Inflammatory macrophage treated with lipopolysaccharide for 1 hour (primary cell): ENCODE measurements at places on chromosomes 4 and X.

DNA sequence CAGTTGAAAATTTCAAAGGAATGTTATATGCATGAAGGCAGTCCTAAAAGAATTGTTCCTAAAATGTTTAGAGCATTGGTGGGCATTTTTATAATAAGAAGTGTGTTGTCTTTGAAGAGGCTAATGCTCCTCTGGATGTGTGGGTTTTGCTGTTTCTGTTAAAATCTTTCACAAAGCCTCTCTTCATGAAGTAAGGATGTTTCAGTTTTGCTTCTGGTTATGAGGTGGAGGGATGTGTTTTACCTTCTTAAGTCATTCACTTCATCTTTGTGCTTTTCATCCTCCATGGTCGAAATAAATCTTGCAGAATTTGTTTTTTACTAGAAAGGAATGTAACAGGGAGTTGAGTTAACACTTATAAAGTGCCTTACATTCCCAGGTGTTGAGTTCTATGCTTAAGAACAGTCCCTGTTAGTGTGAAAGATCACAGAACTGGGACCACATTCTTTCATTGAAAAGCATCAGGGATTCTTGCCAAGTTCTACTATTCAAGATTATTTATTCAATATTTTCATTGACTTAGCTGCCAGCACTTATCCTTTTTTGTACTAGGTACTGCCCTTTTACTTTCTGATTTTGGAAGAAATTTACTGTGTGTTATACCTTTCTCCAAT lies 21.1 kb downstream of the FHIP1A start:
- DNase-seq = no peak

- DNase-seq = no peak
These were observed 505 bp upstream of the PKD2 start for GRCh38 chr4:88006956-88007303.

DNA sequence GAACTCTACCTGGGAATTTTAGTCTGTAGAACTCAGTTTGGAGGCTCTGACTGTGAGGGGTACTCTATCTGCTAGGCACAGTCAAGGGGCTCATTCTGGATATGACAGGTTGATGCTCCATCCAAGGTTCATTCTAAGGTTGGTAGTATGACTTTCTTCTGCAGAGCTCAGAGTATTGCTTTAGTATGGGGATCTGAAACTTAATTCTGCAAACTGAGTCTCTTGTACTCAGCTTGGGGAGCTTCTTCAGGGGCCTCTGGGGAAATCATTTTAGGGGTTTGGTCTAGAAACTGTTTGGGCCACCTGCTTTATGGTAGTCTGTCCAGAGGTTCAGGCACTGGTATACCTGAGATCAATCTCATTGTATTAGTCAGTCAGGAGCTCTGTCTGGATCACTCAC lies 9.7 kb upstream of the TSR2 start:
- no peak for DNase-seq

GRCh38 chr4:56195025-56195424 lies 192.3 kb downstream of the AASDH start:
- no peak for DNase-seq

- DNase-seq = no peak
These were observed 265.7 kb upstream of the BOD1L1 start for GRCh38 chr4:13893211-13893610.

GRCh38 chrX:37906357-37906756 lies 59.0 kb upstream of the DYNLT3 start:
- no peak for DNase-seq

DNA sequence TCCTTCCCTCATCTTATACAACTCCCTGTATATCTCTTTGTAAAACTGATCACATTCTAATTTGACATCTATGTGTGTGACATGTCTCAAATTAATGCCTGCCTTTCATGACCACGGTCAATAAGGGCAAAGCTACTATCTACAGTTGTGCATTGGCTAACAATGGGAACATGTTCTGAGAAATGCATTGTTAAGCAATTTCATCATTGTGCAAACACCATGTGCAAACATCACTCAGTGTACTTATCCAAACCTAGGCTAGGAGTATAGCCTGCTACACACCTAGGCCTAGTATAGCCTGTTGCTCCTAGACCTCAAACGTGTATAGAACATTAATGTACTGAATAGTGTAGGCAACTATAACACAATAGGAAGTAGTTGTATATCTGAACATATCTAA lies 95.0 kb downstream of the BANK1 start:
- no peak for DNase-seq

- DNase-seq = no peak
These were observed 27.2 kb upstream of the SLC25A4 start for GRCh38 chr4:185115827-185116232.

- no peak for DNase-seq
These were observed 552 bp downstream of the TCEAL9 start for GRCh38 chrX:103356858-103357257.

DNA sequence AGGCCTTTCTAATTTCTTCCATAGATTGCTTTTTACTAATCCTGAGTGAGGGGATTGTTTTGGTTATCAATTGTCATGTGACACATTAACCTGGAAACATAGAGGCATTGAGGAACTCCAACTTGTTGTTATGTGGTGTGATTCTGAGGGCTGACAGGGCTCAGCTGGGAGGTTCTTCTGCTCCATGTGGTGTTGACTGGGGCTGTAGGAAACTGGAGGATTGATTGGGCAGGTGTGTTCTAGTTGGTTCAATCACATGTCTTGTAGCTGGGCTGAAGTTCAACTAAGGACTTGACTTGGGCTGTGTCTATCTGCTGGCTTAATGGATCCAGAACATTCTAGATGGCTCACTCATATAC lies 10.8 kb upstream of the CRLF2 start:
- DNase-seq = no peak

- no peak for DNase-seq
These were observed 96.6 kb upstream of the TBL1X start for GRCh38 chrX:9368262-9368661.

GRCh38 chr4:1459722-1460511 lies 53.7 kb upstream of the NKX1-1 start:
- DNase-seq = no peak

- no peak for DNase-seq
These were observed 3.0 kb downstream of the ANK2 start for GRCh38 chr4:113052379-113052951.

DNA sequence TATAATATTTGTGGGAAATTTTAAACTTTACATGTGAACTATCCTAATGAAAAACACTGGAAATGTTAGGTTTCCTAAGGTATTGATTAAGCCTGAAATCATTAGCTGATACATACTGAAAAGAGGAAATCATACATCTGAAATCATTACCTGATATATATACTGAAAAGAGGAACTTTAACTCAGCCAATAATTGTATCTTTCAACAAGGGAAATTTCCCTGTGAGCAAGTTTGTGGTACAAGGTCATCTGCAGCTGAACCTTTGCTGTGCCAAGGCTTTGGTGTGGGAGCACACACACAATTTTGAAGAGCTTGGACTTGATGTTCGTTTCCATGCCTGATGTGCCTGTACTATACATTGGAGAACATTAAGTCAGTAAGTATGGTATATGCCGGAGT lies 131.9 kb upstream of the USP9X start:
- peak; percentile 30 for DNase-seq

GRCh38 chr4:148831945-148832344 lies 389.7 kb upstream of the NR3C2 start:
- peak; percentile 3 for DNase-seq

GRCh38 chr4:140028676-140029517 lies 125.1 kb downstream of the MAML3 start:
- no peak for DNase-seq

GRCh38 chr4:151858356-151858755 lies 97.5 kb upstream of the GATB start:
- no peak for DNase-seq

- no peak for DNase-seq
These were observed 186.3 kb upstream of the FTHL17 start for GRCh38 chrX:31258166-31258565.

- DNase-seq = peak; percentile 65
These were observed 123.8 kb upstream of the TEX13D start for GRCh38 chrX:124208660-124209059.

GRCh38 chr4:143700046-143700415 lies 444 bp downstream of the FREM3 start:
- DNase-seq = no peak

- no peak for DNase-seq
These were observed 94.3 kb downstream of the HPRT1 start for GRCh38 chrX:134554291-134554690.

DNA sequence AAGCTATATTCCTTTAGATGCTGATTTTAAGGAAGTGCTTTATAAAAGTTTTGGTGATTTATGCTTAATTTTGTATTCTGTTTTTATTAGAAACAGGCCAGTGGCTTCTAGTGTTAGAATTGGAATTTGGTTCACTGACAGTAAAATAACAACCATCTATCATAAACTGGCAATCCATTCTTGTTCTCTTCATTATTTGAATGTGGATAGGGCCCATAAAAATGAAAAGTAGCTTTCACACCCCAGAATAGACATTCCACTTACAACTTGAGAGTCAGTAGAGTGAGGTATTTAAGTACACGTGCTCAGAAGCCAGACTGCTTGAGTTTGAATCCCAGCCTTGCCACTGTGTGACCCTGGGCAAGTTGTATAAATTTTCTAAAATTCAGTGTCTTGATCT lies 232.4 kb upstream of the CTSO start:
- no peak for DNase-seq

- no peak for DNase-seq
These were observed 326.9 kb downstream of the NAF1 start for GRCh38 chr4:162839814-162840213.

DNA sequence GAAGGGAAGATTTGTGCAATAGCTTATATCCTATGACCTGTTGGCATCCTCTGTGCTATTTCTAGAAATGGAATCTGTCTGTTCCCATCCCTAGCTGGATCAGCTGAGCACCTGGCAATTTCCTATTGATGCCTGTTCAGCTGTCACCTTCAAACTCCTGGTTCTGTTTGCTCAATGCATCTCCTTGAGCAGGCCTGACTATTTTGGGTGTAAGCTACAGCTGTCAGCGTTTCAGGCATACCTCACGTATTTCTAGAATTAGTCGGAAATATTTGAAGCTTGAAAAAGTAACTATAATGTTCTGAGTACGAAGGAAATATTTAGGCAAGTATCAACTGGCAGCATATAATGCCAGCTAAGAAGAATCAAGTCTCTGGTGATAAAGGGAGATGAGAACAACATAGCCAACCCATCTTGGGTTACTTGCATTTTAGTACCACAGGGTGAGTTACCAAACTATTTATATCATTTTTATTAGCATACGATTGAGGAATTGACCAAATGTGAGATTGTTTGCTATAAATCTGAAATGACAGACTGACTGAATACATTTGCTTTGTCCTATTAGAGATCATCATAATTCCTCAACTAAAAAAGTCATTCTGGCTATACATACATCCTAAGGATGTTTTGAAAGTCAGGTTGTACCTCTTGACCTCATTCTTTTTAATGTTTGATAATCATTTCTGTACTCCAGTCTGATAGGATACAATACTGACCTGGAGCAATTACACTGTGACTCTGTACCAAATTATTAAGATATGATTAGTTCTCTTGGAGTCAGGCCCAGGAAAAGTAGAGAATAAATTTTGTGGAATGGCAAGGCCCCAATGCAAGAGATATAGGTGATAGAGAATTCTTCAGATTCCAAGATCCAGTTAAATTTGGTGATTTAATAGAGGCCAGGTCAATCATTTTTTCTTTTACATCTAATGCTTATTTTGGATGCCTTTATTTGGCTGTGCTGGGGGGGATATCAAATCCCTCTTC lies 36.4 kb upstream of the PLAC1 start:
- DNase-seq = no peak

- DNase-seq = no peak
These were observed 48.4 kb upstream of the SPANXN4 start for GRCh38 chrX:142977128-142977914.

DNA sequence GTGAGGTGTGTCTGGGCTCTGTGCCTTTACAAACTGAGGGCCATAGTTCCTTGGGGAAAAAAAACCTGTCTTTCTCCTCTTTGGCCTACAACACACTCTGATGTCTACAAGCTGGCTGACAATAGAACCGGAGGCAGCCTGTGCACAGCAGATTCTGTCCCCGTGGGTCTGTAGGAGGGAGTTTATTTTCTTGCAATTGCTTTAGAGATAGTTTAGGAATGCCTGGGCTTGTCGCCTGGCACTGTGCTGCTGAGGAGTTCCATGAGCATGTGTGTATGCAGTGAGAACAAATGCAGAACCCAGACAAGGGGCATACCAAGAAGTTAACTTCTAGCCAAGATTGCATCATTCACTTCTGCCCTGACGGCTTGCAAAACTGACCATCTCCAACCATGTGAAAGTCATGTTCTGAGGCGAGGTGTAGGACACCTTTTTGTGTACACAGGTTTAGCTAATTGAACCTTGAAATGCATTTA lies 54.1 kb downstream of the CCNI start:
- peak; percentile 50 for DNase-seq

GRCh38 chrX:23327104-23327503 lies 7.5 kb upstream of the PTCHD1 start:
- no peak for DNase-seq

DNA sequence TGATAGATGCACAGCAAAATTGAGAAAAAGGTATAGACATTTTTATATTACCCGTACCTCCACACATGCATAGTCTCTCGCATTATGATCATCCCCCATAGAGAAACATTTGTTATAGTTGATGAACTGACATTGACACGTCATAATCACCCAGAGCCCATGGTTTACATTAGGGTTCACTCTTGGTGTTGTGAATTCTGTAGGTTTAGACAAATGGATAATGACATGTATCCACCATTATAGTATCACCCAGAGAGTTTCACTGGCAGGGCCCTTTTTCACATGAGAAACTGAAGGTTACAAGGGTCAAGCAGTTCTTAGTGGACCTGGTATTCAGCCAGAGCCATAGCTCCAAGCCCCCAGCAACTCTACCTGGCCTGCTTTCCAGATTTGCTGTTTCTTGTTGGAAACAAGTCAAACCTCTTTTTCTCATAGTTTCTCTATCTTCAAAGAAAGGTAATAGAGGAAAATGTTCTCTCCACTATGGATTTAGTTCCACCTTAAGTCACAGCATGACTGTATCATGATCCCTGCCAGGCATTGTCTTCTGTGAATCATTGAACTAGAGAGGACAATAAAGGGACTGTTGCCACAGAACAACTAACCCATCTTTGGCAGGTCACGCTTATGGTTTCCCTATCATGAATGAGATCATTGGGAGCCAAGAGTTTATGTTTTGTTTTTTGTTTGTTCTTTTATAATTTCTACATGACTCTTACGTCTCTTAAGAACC lies 64.0 kb downstream of the HHIP start:
- DNase-seq = no peak

DNA sequence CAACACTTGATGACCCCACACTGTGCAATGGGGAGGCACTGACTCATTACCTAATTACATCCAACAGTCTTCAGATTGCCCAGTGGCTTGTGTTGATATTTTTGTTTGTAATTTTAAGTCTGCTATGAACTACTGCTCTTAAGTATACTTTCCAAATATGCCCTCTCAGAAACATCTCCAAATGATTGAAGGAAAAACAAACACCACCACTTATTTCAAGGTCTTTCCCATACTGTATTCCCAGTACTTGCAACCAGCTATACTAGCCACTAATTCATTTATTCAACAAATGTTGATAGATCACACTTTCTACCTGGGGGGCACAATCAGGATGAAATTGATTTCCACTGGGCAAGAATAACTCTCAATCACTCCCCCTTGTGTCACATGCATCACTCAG lies 302.2 kb upstream of the CPEB2 start:
- DNase-seq = no peak
